ENCODE measurements at places on chromosomes 4 and X.

DNA sequence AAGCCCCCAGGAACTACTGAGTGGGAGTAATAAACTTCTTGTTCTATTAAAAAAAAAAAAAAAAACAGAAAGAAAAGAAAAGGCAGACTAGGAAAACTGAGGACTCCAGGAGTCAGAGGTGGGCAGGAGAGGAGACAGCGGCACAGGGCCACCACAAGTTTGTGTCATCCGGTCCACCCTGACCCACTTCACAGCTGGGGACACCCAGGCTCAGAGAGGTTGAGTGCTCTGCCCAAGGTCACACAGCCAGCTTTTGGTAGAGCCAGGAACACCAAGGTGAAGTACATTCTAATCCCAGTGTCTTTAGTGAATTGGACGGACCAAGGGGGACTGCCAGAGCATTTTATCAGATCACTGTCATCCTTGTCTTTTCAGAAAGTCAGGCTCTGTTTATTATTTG is 16.4 kb upstream of the ABLIM2 start:
- no peak for DNase-seq

DNA sequence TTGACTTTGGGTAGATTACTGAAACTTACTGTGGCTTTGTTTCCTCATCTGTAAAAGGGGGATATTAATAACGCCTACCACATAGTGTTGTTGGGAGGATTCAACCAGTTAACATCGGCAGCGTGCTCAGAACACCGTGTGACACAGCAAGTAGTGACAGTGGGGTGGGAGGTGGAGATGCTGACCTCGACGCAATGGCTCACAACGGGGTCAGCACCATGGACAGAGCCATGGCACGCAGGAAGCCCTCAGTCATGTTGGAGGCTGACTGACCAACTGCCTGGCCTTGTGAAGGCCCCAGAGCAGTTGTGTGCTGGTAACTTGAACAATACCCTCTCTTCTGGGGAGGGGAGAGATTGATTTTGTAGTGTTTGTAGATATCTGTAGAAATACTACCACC is 93.2 kb downstream of the WFS1 start:
- no peak for DNase-seq

DNA sequence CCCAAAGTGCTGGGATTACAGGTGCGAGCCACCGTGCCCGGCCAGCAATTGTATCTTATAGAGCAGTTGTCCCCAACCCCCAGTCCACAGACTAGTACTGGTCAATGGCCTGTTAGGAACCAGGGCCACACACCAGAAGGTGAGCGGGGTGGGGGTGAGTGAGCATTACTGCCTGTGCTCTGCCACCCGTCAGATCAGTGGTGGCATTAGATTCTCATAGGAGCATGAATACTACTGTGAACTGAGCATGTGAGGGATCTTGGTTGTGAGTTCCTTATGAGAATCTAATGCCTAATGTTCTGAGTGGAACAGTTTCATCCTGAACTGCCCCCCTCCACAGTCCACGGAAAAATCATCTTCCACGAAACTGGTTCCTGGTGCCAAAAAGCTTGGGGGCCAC is 328.0 kb upstream of the BOD1L1 start:
- no peak for DNase-seq

GRCh38 chr4:118967393-118967792 is 78.7 kb downstream of the SYNPO2 start:
- DNase-seq = no peak

- DNase-seq = no peak
Observed at GRCh38 chr4:31458813-31459212, 738.6 kb downstream of the PCDH7 start.

- no peak for DNase-seq
Observed at GRCh38 chr4:37675587-37676290, 10.4 kb downstream of the RELL1 start.

DNA sequence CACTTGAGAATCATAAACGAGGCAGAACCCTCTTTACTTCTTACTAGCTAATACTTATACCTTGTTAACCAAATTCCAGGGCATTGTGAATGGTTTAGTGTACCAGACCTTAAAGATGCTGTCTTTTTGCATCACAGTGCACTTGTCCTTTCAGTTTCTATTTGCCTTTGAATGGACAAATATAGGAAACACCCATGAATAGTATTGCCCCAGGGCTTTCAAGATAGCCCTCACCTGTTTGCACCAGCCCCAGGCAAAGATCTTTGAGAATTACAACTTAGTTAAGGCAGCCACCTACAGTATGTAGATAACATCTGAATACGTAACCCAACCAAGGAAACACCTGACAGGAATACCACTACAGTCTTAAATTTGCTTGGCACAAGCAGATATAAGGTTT is 60.8 kb upstream of the CT45A1 start:
- no peak for DNase-seq
